ENCODE measurements at places on chromosomes 1 and 21. TPM values are rescaled to one million over a fixed set of nuclear protein-coding genes. Genes with fewer than 3 reads are reported as not detected.

Gene KCNJ9
- not detected for total RNA-seq

Gene FAM229A
- 6.5 TPM for total RNA-seq

Gene IFNLR1
- total RNA-seq, result 0.42 TPM

Gene SYT11
- total RNA-seq, result 49.5 TPM

Gene NBPF6
- not detected for total RNA-seq

Gene ZNF683
- 0.65 TPM for total RNA-seq

Gene ANGPTL7
- 7.1 TPM for total RNA-seq

Gene IL19
- not detected for total RNA-seq

Gene CYP4A11
- 0.16 TPM for total RNA-seq

Gene PDZK1
- total RNA-seq, result 1.2 TPM

Gene TTC24
- total RNA-seq, result not detected

Gene CD244
- 1.9 TPM for total RNA-seq

Gene S100A7A
- not detected for total RNA-seq

Gene AUNIP
- not detected for total RNA-seq

Gene B3GALT2
- total RNA-seq, result 0.16 TPM

Gene CA6
- total RNA-seq, result not detected

- no peak for DNase-seq
Measured at GRCh38 chr1:18632783-18633421, 2.3 kb downstream of the PAX7 start.

DNA sequence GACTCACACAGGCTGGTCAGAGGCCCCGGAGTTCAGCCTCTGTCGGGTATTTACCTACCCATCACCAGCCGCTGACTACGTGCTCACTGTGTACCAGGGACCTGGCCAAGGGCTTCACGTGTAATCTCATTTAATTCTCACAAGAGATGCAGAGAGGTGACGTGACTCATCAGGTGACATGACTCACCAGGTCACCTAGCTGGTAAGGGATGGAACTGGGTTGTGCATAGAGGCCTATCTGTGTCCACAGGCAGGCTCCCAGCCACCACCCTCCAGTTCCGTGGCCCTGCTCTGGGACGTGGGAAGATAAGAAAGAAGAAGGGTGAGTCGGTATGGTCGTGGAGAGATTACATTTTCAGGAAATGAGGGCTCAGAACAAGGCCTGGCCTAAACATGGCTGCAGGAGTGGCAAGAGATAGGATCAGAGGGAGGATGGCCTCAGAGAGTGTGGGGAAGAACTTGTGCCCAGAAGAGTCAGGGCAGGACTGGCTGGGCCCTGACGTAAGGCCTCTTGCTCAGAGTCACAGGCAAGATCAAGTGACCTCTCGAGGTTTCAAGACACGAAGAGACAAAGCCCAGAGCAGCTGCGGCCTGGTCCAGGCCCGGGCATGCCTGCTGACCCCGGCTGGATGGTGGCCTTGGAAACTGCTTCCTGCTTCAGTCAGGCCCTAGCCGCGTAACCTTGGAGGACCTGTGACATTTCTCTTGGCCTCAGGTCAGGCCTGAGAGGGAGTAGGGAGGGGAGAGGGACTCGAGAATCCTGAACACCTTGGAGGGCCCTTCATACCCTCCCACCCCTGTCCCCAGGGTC lies 52.7 kb upstream of the WASF2 start:
- DNase-seq, result no peak

DNA sequence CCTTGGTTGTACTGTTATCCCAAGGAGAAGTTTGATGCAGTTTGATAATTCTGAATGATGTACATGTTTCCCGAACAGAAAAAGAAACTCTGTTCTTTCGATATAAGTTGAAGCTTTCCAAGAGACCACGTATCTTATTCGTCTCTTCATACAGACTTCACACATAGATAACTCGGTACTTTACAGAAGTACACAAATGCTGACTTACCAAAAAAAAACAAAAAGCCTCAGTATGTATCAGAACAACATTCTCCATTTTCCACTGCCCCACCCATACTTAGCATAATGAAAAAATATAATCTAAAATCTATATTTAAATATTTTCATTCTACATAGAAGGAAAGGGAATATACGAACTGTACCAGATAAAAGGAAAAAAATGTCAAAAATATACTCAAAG lies 2.2 kb downstream of the FOXJ3 start:
- no peak for DNase-seq

- peak; percentile 12 for DNase-seq
Measured at GRCh38 chr1:30416221-30416820, 307.1 kb downstream of the MATN1 start.

DNA sequence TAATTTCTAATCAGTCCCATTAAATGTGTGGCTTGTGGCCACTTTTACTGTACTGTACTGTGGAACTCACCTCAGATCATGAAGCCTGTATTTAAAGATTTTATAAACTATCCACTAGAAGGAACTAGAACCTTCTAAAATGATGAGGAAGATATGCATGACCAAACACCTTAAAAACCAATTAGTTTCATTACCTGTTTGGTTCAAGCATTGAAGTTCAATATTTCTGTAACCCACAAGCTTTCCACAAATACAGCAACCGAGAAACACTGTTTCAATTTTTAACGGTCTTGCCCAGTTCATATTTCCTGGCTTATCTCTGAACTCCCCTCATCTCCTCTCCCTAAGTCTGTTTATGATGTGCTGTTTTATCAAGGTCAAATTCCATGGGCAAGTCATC lies 264.3 kb upstream of the PLD5 start:
- DNase-seq, result no peak

DNA sequence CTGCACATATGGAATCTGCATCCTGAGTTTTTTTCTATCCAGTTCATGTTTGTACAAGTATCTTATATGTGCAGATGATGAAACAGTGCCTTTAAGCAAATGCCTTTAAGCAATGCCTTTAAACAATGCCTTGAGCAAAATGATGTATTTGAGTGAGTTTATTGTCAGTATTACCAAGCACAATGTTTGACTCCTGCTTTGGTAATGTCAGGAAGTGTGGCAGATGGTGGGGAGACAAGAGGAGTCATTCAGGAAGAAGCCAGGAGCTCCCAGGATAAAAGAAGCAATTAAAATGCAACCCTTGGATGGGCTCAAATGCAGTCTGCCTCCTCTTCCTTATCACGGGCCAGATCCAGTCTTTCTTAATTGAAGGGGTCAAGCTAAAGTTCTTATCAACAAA lies 108.7 kb upstream of the KCNJ15 start:
- no peak for DNase-seq

- no peak for DNase-seq
Measured at GRCh38 chr21:29390778-29391177, 92.1 kb downstream of the BACH1 start.

GRCh38 chr21:28083350-28083749 lies 909.3 kb downstream of the LTN1 start:
- DNase-seq, result no peak

DNA sequence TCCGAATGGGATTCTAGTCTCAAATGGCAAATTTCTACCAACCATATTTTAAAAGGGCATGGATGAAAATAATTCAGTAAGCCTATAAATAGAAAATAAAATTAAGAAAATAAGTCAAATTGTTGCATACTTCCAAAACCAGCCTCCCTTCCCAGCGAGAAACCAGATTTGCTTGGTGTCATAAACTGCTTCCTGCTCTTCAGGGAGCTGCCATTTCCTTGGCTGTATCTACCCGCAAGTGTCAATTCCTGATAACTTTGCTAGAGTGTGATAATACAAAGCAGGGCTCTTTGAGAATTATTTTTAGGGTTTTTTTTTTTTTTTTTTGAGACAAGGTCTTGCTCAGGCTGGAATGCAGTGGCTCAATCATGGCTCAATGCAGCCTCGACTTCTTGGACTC lies 62.3 kb downstream of the S1PR1 start:
- no peak for DNase-seq

DNA sequence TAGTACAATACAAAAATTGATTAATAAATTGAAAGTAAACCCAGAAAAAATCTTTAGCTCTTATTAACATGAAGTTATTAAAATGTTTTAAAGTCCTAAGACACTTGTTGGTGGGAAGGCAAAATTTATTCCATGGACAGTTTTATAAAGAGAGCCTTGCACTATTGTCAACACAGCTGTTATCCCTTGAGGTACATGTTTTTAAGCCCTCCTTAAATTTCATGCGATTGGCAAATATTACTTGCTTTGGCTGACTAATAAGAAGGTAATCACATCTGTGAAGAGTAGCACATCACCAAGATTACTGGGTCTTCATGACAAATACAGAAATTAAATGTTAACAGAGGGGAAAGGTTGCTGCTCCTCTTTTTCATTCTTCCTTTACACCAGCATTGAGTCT lies 611.1 kb downstream of the BRINP3 start:
- no peak for DNase-seq

GRCh38 chr1:2526824-2527555 lies 594 bp upstream of the PANK4 start:
- no peak for DNase-seq

GRCh38 chr1:15186846-15187151 lies 33.3 kb downstream of the TMEM51 start:
- DNase-seq, result no peak

- DNase-seq, result no peak
Measured at GRCh38 chr1:183075861-183076260, 52.6 kb downstream of the LAMC1 start.

- DNase-seq, result no peak
Measured at GRCh38 chr1:164982545-164982944, 374.0 kb downstream of the LMX1A start.

DNA sequence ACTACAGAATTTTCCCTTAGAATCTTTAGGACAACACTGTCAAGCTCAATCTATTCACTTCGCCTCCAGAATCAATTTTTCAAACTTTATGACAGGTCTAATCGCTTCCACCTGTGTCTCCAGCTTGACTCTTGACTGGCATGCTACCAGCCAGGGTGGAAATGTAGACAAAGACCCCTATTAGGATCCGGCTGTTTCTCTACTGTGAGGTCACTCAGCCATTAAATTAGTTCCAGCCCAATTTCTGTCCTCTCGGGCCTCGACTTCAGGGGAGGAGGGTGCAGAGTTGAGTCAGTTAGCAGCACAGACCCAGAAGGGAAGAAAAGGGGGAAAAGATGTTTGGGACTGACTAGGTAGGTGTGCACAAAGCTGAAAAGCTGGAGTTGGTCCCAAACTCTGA lies 78.5 kb downstream of the HLCS start:
- no peak for DNase-seq

GRCh38 chr1:171226747-171227370 lies 21.4 kb upstream of the FMO1 start:
- DNase-seq, result peak; percentile 49

- peak; percentile 34 for DNase-seq
Measured at GRCh38 chr1:53634571-53634979, 104.4 kb downstream of the GLIS1 start.

- DNase-seq, result peak; percentile 59
Measured at GRCh38 chr21:42375966-42376337, 9.6 kb upstream of the TFF1 start.

DNA sequence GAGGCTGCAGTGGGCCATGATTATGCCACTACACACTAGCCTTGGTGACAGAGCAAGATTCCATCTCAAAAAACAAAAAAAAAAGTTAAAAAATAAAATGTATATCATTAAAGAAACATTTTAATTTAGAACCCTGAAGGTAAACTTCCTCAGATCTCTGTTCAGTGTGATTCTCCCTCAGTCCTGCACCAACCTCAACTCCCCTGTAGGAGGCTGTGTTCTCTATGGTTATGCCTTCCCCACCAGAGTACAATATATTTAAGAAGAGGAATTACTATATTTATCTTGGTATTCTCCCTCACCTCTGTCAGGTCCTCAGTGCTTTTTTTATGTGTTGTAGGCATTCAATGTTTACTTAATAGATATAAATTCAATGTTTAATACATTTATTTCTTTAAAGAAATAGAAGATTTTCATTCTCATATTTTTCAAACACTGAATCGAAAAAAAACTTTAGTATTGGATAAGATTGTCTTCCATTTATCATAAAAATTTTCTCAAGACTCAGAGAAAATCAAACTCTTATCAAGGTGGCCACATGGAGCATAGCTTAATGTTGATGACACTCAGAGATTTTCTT lies 4.8 kb upstream of the LRRC8B start:
- no peak for DNase-seq

DNA sequence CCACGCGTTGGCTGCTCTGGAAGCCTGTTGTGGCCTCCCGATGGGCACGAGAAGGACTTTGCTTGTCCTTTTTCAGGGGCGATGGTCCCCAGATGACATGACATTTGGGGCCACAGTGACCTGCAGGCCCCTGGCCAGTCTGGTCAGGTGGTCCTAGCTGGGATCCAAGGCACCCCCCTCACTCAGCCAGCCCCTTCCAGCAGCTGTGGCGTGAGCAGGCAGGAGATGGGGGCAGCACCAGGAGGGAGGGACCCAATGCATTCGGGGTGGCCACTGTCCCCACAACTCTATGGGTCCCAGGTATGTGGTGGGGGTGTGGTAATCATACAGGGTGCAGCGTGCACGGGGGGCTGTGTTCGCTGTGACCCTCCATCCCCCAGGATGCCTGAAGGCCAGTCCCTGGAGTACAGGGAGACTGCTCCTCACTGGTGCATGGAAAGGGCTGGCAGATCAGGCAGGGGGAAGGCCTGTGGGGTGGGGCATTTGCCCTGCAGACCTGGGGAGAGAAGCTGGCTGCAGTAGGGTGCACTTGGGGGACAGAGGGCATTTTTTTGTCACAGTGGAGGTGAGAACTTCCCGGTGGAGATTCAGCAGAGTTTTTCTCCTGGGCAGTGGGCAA lies 31.7 kb downstream of the WNT3A start:
- peak; percentile 18 for DNase-seq

DNA sequence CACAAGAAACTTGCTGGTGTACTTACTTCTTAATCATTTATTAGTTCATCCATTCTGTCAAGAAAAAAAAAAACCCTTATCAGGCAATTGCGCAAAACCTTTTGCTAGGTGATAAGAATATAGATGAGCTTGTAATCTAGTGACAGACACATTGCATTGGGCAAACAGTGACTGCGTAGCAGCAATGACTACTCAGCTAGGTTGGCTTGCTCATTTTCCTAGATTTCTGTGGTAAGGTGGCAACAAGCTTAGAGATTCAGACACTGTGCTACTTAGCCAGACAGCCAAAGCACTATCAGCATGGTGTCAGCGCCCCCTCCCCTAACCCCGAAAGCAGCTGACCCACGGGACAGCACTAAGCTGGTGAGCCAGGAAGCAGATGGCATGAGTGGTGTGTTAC lies 203.1 kb downstream of the BARHL2 start:
- no peak for DNase-seq

GRCh38 chr1:235782601-235783000 lies 84.1 kb downstream of the LYST start:
- DNase-seq, result no peak

GRCh38 chr1:171744986-171745385 lies 3.1 kb upstream of the VAMP4 start:
- no peak for DNase-seq

DNA sequence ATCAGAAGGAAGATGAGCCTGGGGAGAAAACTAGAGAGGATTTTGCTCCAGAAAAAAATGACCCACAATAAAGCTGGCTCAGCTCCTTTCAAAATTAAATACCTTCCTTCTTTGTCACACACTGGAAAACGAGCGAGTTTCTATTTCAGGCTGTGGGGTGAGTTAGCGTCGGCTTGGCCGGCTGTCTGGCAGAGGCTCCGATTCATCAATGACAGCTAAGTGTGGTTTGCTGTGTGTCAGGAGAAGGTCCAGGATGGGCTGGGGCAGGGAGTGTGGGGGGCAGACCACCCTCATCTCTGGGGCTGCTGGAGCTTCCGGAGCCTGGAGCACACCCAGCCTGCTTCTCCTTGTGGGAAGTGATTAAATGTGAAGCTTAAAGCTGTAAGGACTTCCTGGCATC lies 120.2 kb downstream of the ETS2 start:
- peak; percentile 89 for DNase-seq

Measured in aorta (tissue), 5 donors.